ENCODE measurements at places on chromosomes 12 and 14.

- peaks cover 31% of the 10 kb centered on the region for H3K4me1 ChIP-seq
- peaks cover 50% of the 10 kb centered on the region for H3K27me3 ChIP-seq
- no peaks in the 10 kb centered on the region for H3K36me3 ChIP-seq
- peak overlapping the region; percentile 12 for H3K4me3 ChIP-seq
- no peak for DNase-seq
These were observed 1.1 kb upstream of the NFATC4 start for GRCh38 chr14:24366721-24367513.

DNA sequence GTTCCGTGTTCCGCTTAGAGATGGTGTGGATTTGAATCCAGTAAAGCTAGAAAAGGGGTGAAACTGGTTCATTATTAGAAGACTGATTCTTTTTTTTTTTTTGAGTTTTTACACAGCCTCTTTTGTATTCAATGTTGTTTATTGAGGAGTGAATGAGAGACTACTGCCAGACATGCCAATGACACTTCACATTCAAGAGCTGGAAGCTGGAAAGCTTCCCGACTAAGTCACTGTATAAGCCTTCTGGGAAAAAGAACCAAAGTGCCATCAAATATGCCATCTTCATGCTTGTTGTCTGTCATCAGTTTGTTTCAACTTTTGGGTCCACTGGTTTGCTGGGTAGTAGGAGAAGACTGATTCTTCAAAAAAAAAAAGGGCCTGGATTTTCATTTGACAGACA, 164.8 kb downstream of the ATP23 start:
- H3K4me1 ChIP-seq, result no peaks in the 10 kb centered on the region
- no peaks in the 10 kb centered on the region for H3K36me3 ChIP-seq

DNA sequence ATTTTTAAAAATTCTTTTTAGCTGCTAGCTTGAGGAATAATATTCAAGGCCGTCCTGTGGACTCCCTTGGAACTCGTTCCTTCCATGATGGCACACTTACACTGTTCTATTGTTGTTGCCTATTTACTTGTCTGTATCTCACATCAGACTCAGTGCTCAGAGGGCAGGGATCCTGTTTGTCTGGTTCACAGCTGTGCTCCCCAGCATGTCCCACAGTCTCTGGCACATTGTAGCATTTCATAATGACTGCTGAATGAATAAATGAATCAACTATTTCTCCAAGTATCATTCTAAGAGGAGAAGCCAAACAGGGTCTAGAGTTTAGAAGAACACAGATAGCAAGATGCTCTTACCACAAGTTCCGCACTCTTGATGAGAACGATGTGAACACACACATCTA, 48.0 kb downstream of the NTN4 start:
- H3K4me1 ChIP-seq, result no peaks in the 10 kb centered on the region
- H3K27ac ChIP-seq, result no peak overlapping the region
- no peak for DNase-seq
- no peaks in the 10 kb centered on the region for H3K36me3 ChIP-seq
- peaks cover 14% of the 10 kb centered on the region for H3K27me3 ChIP-seq

DNA sequence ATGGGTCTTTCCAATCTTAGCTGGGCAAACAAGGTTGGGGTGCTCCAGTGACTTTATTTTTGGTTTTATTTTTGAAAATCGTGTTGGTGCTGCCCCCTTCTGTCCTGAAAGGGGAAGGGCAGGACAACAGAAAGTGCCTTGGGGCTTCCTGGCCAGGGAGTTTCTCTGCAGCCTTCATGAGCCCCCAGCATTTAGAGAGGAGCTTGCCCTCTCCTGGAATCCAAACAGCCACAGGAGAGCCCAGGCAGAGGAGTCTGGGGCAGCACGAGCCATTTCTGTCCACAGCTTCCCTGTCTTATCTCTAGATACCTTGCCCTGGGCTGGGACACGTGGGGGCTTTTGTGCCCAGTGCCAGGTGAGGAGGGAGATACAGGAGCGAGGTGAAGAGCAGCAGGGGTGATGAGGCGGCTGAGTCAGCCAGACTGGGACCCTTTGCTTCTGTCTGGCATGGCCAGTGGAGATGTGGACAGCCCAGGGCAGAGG, 4.4 kb upstream of the C1RL start:
- no peak overlapping the region for H3K4me3 ChIP-seq
- peaks cover 43% of the 10 kb centered on the region for H3K36me3 ChIP-seq
- H3K27ac ChIP-seq, result no peak overlapping the region
- peaks cover 36% of the 10 kb centered on the region for H3K4me1 ChIP-seq

DNA sequence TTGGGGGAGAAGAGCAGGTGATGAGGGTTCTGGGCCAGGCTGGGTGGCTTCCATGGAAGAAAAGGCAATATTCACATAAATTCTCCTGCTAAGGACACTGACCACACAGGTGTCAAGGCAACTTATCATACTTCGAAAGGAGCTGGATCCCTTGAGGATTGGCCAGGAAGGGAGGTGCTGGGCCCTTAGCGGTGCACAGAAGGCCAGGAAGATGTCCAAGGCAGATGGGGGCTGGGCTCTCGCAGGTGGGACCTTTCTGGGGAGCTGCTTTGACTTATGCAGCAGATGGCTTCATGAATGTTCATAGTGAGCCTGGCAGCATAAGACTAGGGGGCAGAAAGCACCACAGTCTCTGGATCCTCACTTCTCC, 3.9 kb downstream of the CD63 start:
- H3K27me3 ChIP-seq, result no peaks in the 10 kb centered on the region
- no peak for DNase-seq

DNA sequence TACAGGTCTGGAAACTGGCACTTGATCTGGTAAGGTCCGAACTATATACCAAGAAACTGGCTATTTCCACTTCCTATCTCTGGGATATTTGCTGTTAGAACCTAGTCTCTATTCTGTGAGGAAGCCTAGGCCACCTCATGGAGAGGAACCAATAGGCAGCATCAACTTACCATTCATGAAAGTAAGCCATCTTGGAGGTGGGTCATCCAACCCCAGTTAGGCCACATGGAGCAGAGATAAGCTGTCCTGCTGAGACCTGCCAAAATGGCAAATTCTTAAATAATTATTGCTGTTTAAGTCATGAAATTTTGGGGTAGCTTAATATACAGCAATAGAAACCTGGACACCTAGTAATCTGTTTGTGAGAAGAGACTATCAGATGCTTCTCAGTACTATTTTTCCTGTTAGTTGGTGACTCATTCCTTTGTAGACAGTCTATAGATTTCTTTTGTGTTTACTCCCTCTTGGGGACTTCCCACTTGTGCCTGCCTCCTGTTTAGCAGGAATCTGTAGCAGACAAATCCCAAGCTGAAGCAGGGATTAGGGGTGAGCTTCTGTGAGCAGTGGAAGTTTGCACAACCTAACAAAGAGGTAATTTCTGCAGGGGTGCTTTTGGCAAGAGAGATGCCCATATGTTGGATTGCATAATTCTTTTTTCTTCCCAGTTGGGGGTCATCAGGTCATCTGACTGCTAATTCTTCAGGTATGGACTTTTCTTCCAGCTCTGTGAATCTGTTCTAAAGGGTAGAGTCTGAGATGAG, 136.8 kb downstream of the IGF1 start:
- H3K4me3 ChIP-seq, result no peak overlapping the region
- peaks cover 3% of the 10 kb centered on the region for H3K27me3 ChIP-seq
- H3K27ac ChIP-seq, result no peak overlapping the region
- no peak for DNase-seq

GRCh38 chr14:56490379-56490778, 89.2 kb upstream of the TMEM260 start:
- H3K36me3 ChIP-seq, result no peaks in the 10 kb centered on the region
- H3K4me3 ChIP-seq, result no peak overlapping the region
- no peak overlapping the region for H3K27ac ChIP-seq
- H3K4me1 ChIP-seq, result peaks cover 6% of the 10 kb centered on the region
- peaks cover 5% of the 10 kb centered on the region for H3K27me3 ChIP-seq

GRCh38 chr12:124507188-124508109, 60.0 kb downstream of the NCOR2 start:
- no peaks in the 10 kb centered on the region for H3K36me3 ChIP-seq
- H3K27ac ChIP-seq, result no peak overlapping the region
- no peak for DNase-seq

GRCh38 chr14:105389534-105389933, 8.8 kb upstream of the TEX22 start:
- no peak overlapping the region for H3K27ac ChIP-seq
- H3K27me3 ChIP-seq, result no peaks in the 10 kb centered on the region
- H3K36me3 ChIP-seq, result no peaks in the 10 kb centered on the region
- no peak for DNase-seq

- DNase-seq, result no peak
- no peaks in the 10 kb centered on the region for H3K36me3 ChIP-seq
- no peaks in the 10 kb centered on the region for H3K27me3 ChIP-seq
- H3K4me1 ChIP-seq, result no peaks in the 10 kb centered on the region
- no peak overlapping the region for H3K4me3 ChIP-seq
These were observed 70.3 kb downstream of the ADGRD1 start for GRCh38 chr12:131024026-131024425.

- H3K4me1 ChIP-seq, result peaks cover 3% of the 10 kb centered on the region
- H3K27ac ChIP-seq, result no peak overlapping the region
- H3K27me3 ChIP-seq, result no peaks in the 10 kb centered on the region
- no peak overlapping the region for H3K4me3 ChIP-seq
- H3K36me3 ChIP-seq, result peaks cover 5% of the 10 kb centered on the region
These were observed 27.1 kb downstream of the AACS start for GRCh38 chr12:125092108-125092871.
